ENCODE measurements at places on chromosomes 1 and 21.

- DNase-seq = no peak
Measured at GRCh38 chr1:72278461-72278860, 3.9 kb downstream of the NEGR1 start.

DNA sequence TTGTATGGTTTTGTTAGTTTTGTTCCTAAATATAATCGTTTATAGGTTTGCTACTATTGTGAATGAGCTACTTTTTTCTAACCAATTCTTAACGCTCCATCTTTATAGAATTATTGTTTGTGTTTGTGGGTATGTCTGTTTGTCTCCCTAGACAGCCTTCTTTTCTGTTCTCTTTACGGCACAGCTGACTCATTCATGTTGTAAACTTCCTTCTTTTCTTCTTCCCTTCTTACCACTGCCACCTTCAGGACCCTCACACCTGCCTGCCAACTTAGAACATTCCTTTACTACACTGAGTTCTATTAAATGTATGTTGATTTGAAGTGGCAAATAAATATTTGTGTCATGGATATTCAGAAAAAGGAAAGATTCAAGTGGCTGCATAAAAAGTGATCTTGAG lies 29.1 kb downstream of the AK5 start:
- no peak for DNase-seq

- DNase-seq = no peak
Measured at GRCh38 chr1:25431955-25432719, 1.4 kb downstream of the MACO1 start.

- no peak for DNase-seq
Measured at GRCh38 chr1:91613595-91613994, 112.9 kb downstream of the CDC7 start.

- no peak for DNase-seq
Measured at GRCh38 chr1:50208315-50208714, 99.6 kb downstream of the ELAVL4 start.
